ENCODE measurements at places on chromosomes 16 and 17.

DNA sequence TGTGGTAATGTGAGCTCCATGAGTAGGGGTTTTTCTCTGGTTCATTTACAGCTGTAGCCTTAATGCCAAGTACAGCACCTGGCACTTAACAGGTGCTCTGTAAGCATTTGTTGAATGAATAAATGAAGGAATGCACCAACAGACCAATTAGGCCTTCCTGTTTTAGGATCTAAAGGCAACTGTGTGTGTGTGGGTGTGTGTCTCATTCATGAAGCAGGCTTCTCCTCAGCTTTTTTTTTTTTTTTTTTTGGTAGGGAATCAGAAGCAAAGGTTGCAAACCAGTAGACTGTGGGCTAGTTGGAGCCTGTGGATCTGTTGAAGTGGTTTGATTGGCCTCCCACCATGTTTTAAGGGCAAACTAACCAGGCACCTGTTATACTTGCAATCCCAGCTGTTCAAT lies 48.1 kb downstream of the HS3ST2 start:
- DNase-seq: no peak

DNA sequence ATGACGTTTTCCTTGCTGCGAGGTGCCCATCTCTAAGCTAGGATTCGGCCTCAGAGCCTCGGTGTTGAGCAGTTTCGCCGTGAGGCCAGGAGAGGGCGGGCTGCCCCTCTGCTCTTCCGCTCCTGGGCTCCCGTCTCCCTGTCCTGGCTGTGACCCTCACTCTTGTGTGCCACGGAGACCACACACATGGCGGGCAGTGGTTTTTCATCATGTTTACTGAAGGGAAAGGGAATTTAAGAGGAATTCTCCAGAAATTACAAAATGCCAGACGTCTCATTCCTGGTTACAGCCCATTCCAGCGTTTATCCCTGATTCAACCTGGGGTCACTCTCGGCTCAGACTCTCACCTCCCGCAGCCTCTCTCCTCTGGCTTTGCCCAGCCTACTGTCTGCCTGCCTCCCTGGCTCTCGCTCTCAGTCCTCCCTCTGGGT lies 96.8 kb upstream of the ELAC2 start:
- peak; percentile 16 for DNase-seq

- DNase-seq: no peak
These were observed 82.8 kb downstream of the ABCC6 start for GRCh38 chr16:16140537-16140936.

DNA sequence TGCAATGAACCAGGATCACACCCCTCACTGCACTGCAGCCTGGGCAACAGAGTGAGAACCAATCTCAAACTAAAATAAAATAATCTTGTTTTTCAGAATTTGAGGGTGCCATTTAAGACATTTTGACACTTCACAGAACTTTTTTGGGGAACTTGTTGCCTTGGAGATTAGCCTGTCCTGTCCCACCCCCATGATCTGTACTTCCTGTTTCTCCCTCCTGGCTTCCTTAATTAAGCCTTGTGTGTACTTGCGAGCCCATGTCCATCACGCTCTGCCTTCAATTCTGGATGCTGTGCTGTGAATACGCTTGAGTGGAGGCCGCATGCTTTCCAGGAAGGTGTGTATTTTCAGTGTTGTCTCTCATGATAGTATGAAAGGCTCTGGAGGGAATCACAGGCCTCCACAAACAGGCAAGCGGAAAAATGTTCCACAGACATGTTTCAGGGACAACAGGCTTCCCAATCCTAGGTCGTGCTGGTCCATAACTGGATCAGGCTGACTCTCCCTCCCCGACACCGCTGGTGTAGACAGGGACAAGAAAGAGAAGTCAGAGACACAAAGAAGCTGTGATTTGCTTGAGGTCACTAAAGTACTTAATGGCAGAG lies 56.9 kb downstream of the NOS2 start:
- DNase-seq: no peak

GRCh38 chr17:52134641-52135040 lies 23.9 kb downstream of the CA10 start:
- DNase-seq: no peak

- no peak for DNase-seq
These were observed 8.2 kb upstream of the CLTC start for GRCh38 chr17:59611503-59611902.

DNA sequence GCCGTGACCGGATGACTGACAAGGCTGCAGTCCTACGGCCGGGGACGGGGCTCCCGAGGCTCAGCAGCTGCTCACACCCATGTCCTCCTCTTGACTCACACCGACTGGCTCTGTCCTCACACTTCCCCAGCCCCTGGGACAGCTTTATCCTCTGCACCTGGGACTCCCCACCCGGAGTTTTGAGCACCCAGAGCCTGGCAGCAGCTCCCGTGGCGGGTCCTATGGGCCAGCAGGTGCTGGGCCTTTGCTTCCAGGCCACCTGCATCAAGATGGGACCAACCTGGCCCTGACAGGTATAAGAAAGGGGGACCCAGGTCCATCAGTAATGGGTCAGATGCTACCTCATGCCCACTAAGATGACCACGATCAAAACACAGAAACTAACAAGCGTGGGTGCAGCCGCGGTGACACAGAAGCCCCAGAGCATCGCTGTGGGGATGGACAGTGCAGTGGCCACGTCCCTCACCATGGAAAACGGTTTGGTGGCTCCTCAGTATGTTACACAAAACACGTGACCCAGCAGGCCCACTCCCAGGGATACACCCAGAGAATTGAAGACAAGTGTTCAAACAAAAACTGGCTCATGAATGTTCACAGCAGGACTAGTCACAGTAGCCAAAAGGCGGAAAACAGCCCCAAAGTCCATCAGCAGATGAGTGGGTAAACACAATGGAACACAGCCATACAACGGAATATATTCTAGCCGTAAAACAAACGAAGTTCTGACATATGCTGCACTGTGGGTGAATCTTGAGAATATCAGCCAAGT lies 3.3 kb upstream of the NOTUM start:
- no peak for DNase-seq

DNA sequence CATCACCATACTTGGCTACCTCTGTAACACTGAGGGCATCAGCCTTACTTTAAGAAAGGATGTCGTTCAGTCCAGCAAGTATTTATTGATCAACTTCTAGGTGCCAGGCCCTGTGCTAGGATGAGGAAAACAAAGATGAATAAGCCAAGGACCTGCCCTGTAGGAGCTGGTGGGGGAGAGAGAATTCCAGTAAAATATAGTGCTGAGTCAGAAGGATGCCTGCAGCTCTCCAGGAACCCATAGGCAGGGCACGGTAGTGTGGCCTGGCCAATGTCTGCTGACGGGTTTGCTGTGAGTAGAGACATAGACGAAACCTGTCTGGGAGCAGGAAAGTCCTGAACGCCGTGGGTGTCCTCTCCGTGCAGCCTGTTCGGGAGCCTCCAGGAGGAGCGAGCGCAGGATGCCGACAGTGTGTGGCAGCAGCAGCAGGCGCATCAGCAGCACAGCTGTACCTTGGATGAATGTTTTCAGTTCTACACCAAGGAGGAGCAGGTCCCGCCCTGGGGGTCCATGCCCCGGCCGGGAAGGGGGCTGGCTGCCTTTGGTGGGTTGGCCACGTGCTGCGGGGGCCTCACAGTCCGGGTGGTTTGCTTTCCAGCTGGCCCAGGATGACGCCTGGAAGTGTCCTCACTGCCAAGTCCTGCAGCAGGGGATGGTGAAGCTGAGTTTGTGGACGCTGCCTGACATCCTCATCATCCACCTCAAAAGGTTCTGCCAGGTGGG lies 55.6 kb downstream of the USP43 start:
- no peak for DNase-seq

DNA sequence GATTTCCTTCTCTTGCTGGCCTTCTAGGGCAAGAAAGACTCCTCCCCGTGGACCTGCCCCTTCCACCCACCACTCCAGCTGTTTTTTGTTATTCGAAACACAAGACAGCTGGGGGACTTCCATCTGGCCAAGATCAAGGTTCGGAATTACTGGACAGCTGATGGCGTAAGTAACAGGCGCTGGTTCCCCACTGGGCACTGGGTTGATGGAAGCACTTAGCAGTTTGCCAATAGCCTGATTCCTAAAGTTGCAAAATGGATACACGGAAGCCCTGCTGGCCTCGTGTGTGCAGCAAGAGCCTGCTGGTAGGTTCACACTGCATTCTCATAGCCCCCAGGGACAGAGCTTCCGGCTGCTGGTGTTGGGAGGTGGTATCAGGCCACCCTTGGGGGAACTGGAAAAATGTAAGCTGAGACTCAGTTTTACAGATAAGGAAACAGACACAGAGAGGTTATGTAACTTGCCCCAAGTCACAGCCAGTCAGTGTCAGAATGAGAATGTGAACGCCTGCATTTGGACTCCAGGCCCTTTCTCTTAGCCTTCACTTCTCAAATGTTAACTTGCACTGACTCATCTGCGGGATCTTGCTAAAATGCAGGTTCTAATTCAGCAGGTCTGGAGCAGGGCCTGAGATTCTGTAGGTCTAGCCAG lies 171.7 kb downstream of the KATNIP start:
- DNase-seq: peak; percentile 35

GRCh38 chr16:87461466-87461991 lies 31.3 kb downstream of the ZCCHC14 start:
- no peak for DNase-seq

DNA sequence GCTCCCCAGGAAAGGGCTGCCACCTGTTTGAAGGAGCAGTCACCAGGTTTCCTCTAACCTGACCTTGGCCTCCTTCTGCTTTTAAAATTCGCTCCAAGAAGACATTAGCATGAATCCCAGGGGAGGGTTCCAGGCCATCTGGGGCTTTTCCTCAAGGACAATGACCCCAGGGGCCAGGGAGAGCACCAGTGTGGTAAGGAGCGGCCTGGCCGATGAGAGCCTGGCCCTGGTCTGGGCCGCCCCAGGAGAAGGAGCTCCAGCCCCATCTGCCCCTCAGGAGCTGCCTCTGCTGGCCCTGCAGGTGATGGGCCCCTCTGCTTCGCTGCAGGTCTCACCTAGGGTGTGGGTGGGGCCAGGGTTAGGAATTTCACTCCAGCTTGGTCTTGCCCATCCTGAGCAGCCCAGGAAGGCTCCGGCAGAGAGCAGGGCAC lies 209.2 kb upstream of the TNRC6C start:
- DNase-seq: no peak

GRCh38 chr16:29903590-29903989 lies 3.3 kb downstream of the ASPHD1 start:
- no peak for DNase-seq

DNA sequence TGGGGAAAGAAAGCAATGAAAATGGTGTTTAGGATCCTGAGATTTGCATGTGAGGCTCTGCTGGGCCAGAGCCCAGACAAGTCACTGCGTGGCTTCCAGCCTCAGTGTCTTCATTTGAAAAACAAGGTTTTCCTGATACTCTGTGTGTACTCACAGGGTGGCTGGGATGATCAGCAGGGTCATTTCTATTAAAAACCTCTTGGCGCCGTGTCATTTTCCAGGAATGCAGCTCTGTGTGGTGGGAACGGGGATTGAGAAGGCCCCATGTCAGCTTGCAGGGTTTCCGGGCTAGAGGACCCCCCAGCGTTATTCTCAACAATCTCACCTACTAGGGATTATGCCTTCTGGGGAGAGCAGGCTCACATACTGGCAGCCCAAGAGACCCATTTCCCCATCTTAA lies 73.5 kb downstream of the FOXL1 start:
- DNase-seq: no peak

GRCh38 chr16:27428026-27428785 lies 26.2 kb downstream of the IL21R start:
- DNase-seq: no peak

DNA sequence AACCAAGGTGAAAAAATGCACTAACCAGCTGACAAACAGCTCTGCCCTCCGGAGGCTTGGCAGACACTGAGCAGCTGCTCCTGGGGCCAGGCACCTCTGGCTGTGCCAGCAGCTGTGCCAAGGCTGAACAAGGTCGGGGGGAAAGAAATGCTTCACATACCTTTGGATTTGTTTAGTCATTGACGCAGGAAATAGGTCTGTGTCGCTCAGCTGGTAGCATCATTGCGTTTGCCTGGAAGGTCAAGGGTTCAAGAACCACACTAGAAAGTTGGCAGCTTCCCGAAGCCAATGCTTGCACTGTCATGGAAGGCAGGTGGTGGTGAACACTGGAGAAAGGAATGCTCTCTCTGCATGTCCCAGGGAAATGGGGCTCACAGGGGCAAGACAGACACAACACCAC lies 63.5 kb downstream of the PCTP start:
- DNase-seq: no peak

DNA sequence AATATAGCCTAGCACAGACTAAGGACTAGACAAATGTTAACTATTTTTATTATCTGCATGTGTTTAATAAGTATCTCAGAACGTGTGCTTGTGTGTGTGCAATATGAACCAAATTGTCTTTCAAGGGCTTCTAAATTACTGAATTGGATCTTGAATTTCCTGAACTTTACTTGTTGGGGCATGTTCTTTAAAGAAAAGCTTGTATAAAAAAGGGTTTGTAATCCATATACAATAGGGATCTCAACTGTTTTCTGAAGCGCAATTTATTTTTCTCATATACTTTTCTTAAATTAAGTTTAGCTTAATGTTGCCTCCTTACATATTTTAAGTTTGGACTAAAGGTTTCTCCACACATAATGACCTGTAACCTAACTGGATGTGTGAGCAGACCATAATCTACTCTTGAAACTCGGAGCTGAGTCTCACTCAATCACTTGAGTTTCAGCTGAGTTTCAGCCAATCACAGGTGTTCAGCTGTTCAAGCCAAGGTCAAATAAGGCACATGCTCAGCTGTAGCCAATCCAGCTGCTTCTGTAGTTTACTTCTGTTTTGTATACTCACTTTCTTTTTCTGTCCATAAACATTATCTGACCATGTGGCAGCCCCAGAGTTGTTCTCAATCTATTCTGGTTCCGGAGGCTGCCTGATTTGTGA lies 72.3 kb downstream of the CDK5R1 start:
- no peak for DNase-seq

- peak; percentile 97 for DNase-seq
These were observed 50.0 kb downstream of the VAC14 start for GRCh38 chr16:70750893-70751467.

DNA sequence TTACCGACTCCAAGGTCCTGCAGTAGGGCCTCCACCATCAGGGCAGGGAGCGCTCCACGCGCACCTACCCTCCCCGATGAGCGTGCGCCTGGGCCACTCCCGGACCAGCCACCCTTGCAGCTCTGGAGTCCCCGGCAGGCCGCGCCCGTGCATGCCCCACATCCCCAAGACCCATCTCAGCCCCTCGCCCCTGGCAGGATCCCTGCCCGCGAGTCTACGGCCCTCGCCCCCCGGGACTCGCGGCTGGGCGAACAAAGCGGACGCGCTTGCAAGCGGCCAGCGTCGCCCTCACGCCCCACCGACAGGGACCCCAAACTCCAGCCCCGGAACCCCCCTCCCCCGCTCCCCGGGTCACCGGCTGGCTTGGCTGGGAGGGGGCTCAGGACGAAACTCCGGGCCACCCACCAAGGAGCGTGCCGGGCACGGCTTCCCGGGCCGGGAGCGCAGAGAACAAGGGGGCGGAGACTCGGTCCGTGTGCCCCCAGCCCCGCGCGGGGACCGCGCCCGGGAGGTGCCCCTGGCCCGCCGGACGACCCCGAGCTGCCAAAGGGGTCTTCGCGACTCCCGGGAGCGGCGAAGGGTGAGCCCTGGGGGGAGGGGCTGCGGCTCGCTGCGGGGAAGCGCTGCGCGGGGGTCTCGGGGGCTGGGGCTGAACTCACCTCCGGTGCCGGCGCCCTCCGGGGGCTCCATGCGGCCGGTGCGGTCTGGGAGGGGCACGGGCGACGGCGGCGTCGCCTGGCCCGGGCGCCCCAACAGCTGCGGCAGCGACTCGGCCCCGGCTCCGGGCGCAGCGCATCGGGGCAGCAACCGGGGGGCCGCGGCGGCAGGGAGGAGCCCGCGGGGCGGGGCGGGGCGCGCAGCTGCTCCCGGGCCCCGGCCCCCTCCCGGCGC lies at the start of gene DBNDD1:
Gene DBNDD1 (minus strand): TSS at position 805 of the 891 bp plus-strand sequence. CDS start 115 bp downstream, at position 690.
- DNase-seq: no peak

- DNase-seq: no peak
These were observed 3.0 kb downstream of the CACNG1 start for GRCh38 chr17:67047382-67047781.

- DNase-seq: no peak
These were observed 9.7 kb downstream of the ENPP7 start for GRCh38 chr17:79740413-79740812.

All from GM04504 (cell line).